Right forelimb (tissue), 1 donor: ENCODE measurements at places on chromosomes 4 and X.

DNA sequence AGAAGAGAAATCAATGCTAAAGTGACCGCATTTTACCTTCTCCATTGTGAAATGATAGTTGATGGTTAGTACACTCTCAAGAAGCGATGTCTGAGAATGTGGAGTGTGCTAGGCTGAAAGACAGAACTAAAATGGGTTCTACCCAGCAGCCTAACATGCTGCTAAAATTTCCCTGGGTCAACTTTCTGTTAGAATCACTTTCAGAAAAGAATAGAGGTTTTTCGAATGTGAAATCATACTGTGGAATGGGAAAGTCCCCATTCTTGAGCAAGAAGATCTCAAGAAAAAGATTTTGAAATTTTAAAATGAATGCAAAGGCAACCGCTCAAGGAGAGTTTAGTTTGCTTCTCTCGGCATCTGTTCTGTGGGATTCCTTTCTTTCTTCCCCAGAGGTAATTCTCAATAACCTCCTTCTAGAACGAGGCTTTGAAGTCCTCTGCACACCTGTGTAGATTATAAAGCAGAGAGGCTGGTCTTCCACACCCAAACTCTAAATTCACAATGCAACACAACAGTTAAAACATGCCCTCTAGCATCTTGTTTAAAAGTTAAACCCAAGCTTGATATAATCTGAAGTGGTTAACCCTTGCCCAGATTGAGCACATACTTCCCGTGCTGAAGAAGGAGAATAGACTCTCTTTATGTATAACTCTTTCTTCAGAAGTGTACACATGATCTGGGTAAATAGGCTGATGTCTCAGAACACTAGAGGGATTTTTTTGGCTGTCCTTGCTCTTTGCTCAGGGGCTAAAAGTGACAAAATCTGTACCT is 208.7 kb upstream of the KLF3 start:
- no peak for DNase-seq

DNA sequence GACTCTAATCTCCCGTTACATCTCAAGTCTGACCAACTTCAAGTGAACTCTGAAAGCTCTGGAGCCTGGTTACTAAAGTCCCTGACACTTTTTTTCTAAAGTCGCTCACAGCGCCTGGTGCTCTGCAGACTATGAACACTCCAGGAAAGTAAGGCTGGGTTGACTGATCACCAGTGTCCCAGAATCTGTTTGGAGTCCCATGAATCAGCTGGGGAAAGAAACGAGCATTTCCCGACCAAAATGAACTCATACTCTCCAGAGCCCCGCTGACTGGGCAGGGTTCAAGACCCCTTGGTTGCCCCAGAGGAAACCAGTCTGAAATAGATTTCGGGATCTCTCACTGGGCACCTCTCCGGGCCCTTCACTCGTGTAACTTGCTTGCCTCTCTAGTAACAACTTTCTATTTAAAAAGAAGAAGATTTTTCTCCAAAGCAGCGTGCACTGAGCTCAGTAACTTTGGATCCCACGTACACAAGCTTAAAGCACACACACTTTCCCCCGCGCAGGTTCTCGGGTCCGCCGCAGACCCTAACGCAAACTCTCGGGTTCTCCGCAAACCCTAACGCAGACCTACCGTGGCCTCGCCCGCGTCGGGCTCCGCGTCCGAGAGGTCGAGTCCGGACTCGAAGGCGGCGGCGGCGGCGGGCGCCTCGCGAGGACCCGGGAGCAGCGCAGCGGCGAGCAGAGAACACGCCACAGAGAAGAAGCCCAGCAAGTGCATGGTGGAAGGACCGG is 964 bp downstream of the VEGFC start:
- DNase-seq = peak; percentile 55

- DNase-seq = no peak
Measured at GRCh38 chr4:37437163-37437562, 192.6 kb downstream of the NWD2 start.

GRCh38 chr4:127006446-127006877 is 626.3 kb upstream of the INTU start:
- no peak for DNase-seq

- DNase-seq = no peak
Measured at GRCh38 chrX:116757491-116757890, 294.7 kb upstream of the CT83 start.

DNA sequence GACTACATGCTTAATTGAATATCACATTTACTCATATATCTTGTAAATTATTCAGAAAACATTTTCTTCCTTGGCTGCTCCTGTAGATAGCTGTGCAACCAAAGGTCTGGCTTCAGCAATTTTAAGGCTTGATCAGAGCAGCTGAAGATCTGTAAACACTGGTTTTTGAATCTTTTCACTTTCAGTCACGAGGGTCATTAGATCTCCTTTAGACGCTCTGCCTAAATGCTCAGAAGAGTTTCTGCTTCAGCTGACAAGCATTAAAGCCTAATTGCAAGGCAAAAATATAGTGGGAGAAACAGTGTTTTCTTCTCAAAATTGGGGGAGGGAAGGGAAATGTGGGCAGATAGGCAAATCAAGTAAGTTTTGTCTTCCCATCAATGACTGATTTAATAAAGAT is 25.7 kb downstream of the TRPC5 start:
- DNase-seq = no peak

DNA sequence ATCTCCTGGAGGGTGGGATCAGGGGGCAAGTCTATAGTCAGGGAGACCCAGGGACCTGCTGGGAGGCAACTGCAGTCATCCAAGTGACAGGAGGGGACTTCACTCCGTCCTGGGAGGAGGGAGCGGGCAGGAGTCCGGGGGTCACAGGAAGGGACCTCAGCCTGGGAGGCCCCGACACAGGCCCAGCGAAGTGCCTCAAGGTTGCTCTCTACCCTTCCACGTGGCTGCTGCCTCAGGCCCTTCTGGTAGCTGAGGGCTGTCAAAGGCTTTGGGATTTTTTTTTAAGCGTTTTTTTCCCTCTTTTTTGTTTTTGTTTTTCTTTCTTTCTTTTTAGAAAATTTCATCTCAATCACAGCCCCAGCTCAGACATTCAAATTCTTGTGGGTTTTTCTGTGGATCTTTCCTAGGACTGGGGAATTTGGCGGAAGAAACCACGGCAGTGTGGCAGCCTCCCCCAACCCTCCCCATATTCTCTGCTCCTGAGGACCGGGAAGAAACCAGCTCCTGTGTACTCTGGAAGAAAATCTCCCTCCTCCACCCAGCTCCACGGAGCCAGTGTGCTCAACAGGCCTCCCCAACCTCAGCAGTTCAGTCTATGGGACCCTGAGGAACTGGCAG is 1.4 kb upstream of the HAUS7 start:
- no peak for DNase-seq

DNA sequence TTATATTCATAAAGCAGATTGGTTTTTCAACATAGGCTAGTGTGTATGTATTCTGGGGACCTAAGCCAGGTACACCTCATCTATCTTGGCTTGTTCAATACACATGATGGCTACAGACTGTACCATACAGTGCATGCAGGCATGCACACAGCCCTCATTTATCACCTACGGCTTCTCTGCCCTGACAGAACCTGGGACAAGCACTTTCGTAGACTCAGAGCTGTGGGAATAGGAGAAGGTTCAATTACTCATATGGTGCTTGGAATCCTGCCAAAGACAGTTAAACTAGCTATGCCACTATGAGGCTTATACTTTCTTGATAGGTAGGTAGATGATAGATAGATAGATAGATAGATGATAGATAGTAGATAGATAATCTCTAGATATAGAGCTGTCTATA is 457.2 kb downstream of the GALNTL6 start:
- DNase-seq = no peak

- no peak for DNase-seq
Measured at GRCh38 chr4:80201252-80202151, 4.2 kb downstream of the PRDM8 start.

GRCh38 chr4:83138946-83139345 is 24.4 kb upstream of the PLAC8 start:
- no peak for DNase-seq

- DNase-seq = no peak
Measured at GRCh38 chr4:81736324-81736723, 264.6 kb upstream of the RASGEF1B start.

DNA sequence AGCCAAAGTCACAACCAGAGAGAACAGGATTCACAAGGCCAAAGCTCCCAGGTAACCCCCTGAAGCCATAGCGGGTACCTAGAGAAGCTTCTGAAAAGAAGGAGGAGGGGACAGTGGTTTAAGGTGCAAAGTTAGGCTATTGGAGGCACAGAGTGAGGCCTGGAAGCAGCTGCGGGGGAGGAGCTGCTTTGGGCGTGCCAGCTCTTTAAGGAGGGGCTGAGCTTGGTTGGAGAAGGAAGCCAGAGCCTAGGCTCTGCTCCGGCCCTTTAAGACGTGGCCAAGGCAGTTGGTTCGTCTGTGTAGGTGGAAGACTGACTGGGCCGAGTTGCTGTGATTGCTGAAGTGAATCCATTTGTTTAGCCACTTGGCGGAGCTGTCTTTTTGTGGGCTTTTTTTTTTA is 1.5 kb downstream of the KLF8 start:
- DNase-seq = peak; percentile 37

DNA sequence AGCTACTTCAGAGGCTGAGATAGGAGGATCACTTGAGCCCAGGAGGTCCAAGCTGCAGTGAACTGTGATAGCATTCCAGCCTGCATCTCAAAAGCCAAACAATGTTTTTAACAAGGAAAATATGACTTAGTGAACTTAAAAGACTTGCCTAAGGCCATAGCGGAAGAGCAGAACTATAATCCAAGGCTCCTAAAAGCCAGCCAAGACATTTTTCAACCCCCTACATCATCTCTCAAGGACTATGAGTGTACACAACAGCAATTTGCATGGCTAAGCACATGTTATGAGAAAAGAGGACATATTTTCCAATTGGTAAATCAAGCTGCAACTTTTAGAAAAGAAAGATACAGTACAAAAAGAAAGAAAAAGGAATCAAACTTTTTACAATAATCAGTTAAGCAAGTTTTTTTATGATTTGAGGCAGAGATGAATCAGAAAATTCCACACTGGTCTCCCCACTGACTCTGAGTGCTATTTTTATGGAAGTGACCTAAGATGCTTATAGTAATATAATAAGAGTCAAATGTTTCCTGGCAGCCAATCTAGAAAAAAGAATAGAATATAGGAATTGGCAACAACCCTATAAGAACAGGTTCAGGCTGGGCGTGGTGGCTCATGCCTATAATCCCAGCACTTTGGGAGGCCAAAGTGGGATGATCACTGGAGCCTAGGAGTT is 9.8 kb upstream of the ACOT9 start:
- no peak for DNase-seq

- DNase-seq = no peak
Measured at GRCh38 chr4:83217721-83218522, 66.7 kb downstream of the COQ2 start.

GRCh38 chr4:177855507-177856197 is 413.4 kb upstream of the AGA start:
- no peak for DNase-seq

- DNase-seq = no peak
Measured at GRCh38 chr4:66123190-66123589, 452.9 kb upstream of the EPHA5 start.

DNA sequence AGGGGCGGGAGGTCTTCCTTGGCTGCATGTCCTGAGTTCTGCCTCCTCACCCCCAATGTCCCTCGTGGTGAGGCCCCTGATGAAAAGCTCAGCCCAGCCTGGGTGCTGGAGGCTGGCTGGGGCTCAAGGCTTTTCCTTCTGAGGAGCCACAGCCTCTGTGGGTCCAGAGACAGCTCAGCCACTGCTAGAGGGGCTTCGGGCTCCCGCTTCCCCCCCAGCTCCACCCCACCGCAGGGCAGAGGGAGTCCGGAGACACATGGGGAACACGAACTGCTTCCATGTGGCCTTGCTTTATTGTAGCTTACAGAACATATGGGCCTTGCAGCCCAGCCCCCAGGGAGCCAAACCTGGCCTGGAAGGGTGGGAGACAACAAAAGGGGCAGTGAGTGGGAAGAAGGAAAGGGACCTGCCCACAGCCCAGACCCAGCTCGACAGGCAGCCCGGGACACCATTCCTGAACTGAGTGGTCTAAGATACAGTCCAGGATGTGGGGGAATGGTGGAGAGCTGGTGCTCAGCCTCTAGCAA is 89.9 kb upstream of the NKX1-1 start:
- no peak for DNase-seq

- DNase-seq = no peak
Measured at GRCh38 chr4:88619971-88620370, 27.7 kb downstream of the HERC3 start.

- no peak for DNase-seq
Measured at GRCh38 chrX:71098302-71098701, 2.7 kb downstream of the FOXO4 start.

DNA sequence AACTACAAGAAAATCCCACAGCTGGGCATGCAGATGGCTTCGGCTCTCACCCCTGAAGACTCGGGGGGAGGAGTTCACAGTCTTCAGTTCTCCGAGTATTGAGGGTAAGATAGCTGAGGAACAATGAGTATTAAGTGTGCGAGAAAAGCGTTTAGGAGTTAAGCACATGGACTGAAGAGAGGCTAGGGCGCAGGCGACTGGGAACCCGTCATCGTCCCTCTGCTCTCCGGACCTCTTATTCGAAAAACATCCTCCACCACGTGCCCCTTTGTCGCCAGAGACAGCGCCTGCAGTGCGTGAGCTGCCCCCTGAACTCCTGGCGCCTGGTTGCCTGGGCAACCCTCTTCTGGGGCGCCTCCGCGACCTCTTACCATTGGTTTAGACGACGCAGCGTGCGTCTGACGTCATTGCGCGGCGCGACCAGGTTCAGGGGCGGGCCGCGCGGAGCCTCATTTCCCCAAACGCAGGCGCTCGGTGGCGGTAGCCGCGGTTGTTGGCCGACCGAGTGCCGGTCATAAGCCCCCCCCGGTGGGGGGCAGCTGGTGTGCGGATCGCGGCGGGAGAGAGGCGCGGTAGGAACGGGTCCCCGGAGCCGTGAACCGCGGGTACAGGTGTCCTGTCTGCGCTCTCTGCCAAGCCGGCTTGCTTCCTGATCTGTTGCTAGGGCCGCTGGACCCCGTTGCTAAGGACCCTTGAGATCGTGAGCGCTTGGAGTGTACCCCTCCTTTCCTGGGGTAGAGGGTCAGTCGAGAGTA is at the start of gene PACRGL:
TSS of gene PACRGL (plus strand) at position 452 of the 755 bp plus-strand sequence. CDS start 4,024 bp downstream, outside the sequence.
- peak; percentile 94 for DNase-seq

- DNase-seq = no peak
Measured at GRCh38 chrX:118508635-118509034, 13.0 kb downstream of the DOCK11 start.

GRCh38 chr4:104457308-104457981 is 37.2 kb downstream of the CXXC4 start:
- no peak for DNase-seq
